ENCODE measurements at places on chromosomes 13 and 19. TPM values are rescaled to one million over a fixed set of nuclear protein-coding genes. Genes with fewer than 3 reads are reported as not detected.

The SCEL gene
- not detected for total RNA-seq

The SELENOV gene
- total RNA-seq, result not detected

The GGN gene
- 0.18 TPM for total RNA-seq

The RUBCNL gene
- not detected for total RNA-seq

The PLIN4 gene
- total RNA-seq, result not detected

The GPR12 gene
- total RNA-seq, result not detected

The KLK14 gene
- total RNA-seq, result 0.41 TPM

The PLA2G4C gene
- total RNA-seq, result 6.3 TPM

The CLEC4M gene
- total RNA-seq, result not detected

The ICAM3 gene
- 244 TPM for total RNA-seq

The ZNF324B gene
- total RNA-seq, result 10.6 TPM

The REXO1 gene
- 46.7 TPM for total RNA-seq

The ZNF730 gene
- 0.15 TPM for total RNA-seq

The SLC7A9 gene
- total RNA-seq, result not detected

The PEAK3 gene
- 0.43 TPM for total RNA-seq
